ENCODE measurements at places on chromosomes 7 and 10.

DNA sequence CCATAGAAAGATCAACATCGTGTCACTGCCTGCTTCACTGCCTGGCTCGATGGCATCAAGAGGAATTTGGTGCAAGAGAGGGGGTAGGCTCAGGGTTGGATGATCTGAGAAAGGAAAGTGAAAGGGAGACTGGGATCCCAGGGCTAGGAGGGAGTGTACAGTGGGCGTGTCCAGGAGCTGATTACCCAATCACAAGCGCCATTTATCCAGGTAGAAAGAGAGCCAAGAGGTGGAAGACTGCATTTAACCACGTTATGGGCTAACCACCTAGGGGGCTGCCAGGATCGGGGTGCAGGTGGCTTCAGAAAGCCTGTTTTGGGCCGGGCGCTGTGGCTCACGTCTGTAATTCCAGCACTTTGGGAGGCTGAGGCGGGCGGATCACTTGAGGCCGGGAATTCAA is 10.3 kb downstream of the PODXL start:
- DNase-seq, result no peak

DNA sequence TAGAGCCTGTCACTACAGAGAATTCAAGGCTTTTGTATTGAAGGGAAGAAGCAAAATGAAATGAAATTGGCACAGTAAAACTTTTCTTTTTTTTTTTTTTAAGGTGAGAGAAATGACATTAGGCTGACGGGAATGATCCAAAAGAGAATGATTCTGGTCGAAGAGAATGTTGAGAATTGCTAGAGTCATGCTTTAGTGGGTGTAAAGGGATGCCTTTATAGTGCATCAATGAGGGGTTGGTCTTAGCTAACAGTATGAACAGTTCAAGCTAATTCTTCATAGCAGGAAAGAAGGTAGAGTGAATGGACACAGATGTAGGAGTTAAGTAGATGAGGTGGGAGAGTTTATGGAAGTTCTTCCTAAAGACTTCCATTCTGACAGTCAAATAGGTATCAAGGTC is 32.3 kb upstream of the LSM8 start:
- no peak for DNase-seq

- DNase-seq, result no peak
Measured at GRCh38 chr7:122413339-122413738, 108.8 kb upstream of the FEZF1 start.

DNA sequence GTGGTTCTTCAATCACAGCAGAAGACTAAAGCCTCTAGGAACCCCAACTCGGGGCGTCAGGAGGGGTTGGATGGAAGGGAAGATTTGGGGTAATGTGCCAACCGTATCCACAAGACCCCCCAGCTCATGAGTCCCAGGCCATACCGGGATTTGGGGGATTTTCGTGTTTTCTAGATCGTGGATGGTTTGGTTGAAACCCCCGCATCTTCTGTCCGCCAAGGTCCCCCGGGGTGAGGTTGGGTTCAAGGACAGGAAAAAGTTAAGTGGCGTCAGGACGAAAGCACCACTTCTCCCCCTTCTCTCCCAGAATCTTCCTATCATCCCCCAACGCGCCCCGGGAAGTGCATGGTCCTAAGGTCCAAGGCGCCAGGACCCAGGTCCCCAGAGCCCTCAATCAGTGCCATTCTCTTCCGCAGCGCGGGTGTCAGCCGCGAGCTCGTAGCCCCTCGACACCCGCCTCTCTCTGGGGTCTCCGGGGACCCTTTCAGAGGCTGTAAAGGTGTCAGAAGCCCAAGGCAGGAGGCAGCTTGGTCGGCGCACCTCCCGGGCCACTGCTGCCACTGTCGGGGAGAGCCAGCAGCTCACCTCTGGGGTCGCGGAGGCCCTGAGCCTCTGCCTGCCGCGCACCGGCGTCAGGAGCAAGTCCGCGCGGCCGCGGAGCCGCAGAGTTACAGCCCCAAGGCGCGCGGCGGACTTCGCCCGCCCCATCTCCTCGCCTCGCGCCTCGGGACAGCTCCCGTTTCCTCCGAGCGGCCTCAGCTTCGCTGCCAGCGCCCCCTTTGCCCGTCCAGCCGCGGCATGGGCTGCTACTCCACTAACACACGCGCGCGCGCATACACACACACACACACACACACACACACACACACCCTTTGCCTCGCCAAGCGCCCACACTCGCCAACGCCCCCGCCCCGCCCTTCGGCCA is 1.5 kb downstream of the MKX start:
- DNase-seq, result no peak

GRCh38 chr10:98041352-98042043 is 11.1 kb upstream of the CRTAC1 start:
- DNase-seq, result peak; percentile 19

GRCh38 chr7:1210321-1210978 is 22.2 kb upstream of the UNCX start:
- no peak for DNase-seq

Data from epithelial cell of proximal tubule (primary cell).